ENCODE measurements at places on chromosomes 3 and 15.

GRCh38 chr15:59013246-59013873 lies 25.9 kb downstream of the RNF111 start:
- no peak for DNase-seq

GRCh38 chr15:73899197-73900094 lies 26.1 kb downstream of the TBC1D21 start:
- DNase-seq, result no peak

GRCh38 chr3:46187341-46187700 lies 20.8 kb downstream of the CCR1 start:
- DNase-seq, result no peak

DNA sequence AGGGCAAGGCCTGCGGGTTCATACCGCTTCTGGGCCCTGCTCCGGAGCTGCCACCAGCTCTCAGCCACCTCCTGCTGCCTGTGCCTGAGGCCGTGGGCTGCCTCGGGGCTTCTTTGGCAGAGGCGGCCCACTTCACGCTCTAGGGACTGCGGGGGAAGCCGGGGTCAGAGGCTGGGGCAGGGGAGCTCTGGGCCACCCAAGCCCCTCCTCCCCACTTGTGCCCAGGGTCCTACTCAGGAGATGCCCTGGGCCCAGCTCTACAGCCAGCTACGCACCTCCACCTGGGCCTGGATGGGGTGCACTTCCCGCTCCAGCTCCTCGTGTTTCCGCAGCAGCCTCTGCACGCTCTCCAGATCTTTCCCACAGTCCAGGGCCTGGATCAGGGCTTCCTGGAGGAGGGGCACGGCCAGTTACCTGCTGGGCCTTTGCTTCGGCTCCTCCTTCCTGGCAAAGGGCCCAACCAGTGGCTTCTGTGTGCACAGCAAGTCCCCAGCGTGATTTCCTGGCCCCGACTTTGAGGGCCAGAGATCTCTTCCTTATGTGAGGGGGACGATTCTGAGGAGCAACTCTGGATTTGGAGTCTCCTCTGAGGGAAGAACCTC lies 24.0 kb downstream of the PLA2G4B start:
- DNase-seq, result no peak

DNA sequence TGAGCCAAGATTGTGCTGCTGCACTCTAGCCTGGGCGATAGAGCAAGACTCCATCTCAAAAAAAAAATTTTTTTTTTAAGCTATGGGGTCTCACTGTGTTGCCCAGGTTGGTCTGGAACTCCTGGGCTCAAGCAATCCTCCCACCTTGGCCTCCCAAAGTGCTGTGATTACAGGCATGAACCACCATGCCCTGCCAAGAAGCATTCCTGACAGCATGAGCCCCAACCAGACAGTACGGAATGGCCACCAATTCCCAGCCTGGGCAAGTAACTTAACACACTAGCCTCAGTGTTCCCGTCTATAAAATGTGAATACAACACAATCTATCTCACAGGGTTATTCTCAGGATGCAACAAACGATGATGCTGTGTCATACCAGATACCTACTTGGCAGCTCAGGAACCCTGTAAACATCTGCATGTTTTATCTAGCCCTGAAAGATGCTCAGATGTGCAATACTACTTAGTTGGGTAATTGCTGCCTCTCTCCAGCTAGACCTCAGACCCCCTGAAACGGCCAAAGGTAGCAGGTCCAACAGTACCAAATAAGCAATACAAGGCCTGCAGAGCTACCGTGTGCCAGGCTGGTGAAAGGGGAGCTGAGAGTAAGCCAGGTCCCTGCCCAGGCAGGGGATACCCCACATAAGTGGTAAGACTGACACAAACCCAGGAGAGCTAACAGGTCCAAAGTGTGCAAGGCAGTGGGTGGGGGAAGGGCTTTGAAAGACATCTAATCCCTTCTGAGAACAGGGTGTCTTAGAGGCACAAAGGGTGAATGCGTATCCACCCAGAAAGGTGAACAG lies 1.9 kb downstream of the TKT start:
- no peak for DNase-seq

DNA sequence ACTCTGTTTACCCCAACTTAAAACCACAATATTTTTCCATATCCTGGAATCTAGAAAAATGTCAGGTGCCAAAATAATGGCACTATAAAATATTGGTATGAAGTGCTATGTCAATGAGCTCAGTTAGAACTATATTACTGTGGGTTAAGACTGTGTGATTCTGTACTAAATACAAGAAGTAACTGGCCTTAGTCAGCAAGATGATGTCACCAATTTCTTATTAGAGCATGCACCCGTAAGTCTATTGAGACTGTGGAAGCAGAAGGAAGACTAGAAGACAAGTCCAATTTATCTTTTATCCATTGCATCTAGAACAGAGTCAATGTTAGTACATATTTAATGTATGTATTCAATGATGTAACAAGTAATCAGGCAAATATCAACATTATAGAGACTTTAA lies 25.0 kb downstream of the LRRC58 start:
- DNase-seq, result no peak

DNA sequence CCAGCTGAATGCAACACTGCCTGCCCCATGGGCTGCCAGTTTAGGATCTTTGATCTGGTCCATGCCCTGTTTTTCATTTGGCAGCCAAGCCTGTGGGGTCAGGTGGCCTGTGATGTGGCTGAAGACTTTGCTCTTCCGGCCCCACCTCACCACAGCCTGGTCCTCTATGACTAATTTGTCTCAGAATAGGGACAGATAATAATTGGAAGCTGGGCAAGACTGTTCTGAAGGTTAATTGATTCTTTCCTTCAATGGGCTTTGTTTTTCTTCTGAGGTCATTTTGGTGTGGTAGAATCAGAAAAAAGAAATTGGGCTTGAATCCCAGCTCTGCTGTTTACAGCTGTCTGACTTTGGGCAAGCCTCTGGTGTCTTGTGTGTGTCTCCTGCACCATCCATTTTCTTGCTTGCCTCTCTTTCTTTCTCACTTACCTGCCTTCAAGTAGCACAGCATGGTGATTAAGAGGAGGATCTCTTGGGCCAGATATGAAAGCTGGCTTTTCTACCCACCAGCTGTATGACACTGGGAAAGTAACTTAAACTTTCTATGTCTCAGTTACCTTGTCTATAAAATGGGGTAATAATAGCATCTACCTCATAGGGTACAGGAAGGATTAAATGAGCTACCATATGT lies 24.2 kb downstream of the ABHD2 start:
- DNase-seq, result no peak

All from stimulated activated CD4-positive, alpha-beta T cell treated with anti-CD3 and anti-CD28 coated beads, Interleukin-15, amount 100 ng/mL, for 24 hours (primary cell).